ENCODE measurements at places on chromosomes 1 and 21. TPM values are rescaled to one million over a fixed set of nuclear protein-coding genes. Genes with fewer than 3 reads are reported as not detected.
A peak's percentile ranks its signal among the peaks of the same experiment; 100 is the strongest.

DNA sequence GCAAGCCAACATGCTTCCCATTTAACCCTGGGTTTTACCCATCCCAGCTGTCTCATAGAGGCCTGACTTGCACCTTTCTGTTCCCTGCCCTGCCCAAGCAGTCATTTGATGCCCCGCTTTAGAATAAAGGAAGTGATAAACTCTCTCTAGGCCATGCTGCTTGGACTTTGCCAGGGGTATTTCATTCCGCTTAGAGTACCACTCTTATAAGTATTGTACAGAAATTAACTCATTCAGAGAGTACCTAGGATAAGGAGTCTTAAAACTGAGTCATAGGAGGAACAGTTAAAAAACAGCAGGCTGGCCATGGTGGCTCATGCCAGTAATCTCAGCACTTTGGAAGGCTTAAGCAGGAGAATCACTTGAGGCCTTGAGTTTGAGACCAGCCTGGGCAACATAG is 21.0 kb upstream of the LYST start:
- no peak overlapping the region for H3K27ac ChIP-seq
- H3K27me3 ChIP-seq = no peaks in the 10 kb centered on the region
- no peak for DNase-seq
- no peaks in the 10 kb centered on the region for H3K4me1 ChIP-seq
- no peaks in the 10 kb centered on the region for H3K36me3 ChIP-seq

DNA sequence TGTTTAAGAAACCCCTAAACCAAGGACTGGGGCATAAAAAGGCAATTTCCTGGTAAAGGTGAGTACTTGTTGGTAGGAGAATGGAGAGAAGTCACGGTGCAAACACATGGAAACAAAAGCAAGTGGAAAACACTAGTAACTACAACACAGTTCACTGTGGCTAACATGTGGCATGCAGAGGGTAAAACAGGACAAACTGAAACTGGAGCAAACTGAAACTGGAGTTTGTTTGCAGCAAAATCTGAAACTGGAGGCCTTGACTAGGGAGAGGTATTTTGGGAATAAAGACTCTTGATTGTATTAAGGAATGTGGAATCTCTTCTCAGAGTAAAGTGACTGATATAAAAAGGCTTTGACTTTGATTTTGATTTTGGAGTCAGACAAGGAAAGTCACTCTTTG is 376.3 kb upstream of the PRMT6 start:
- no peak overlapping the region for H3K27ac ChIP-seq
- no peaks in the 10 kb centered on the region for H3K36me3 ChIP-seq
- H3K4me3 ChIP-seq = no peak overlapping the region

Gene TNFRSF8
- 3.2 TPM for total RNA-seq

DNA sequence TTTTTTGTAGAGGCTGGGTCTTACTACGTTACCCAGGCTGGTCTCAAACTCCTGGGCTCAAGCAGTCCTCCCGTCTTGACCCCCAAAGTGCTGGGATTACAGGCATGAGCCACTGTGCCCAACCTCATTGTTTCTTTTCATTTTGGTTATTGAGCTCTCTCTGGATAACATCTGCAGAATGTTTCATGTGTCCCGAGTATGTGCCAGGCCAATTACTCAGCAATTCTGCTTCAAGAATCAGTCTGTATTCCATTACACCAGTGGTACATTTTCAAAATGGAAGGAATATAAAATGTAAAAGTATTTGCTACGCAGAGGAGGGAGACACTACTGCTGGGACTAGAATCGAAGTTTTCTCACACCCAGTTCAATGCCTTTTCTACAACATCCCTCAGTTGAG is 1.7 kb upstream of the ELOA start:
- H3K27ac ChIP-seq = no peak overlapping the region
- H3K27me3 ChIP-seq = no peaks in the 10 kb centered on the region
- H3K4me1 ChIP-seq = no peaks in the 10 kb centered on the region
- no peak for DNase-seq

Gene MTARC1
- 33.7 TPM for total RNA-seq

- H3K27ac ChIP-seq = no peak overlapping the region
- H3K36me3 ChIP-seq = no peaks in the 10 kb centered on the region
- peak overlapping the region; percentile 87 for H3K4me3 ChIP-seq
- H3K4me1 ChIP-seq = 0 out of 2 replicates have a peak, but pooled peaks cover 4% of the 10 kb centered on the region
- DNase-seq = no peak
Measured at GRCh38 chr1:167714098-167714438, 7.7 kb upstream of the MPZL1 start.

- H3K4me1 ChIP-seq = peaks cover 3% of the 10 kb centered on the region
- H3K36me3 ChIP-seq = peaks cover 10% of the 10 kb centered on the region
- peak overlapping the region; percentile 31 for H3K4me3 ChIP-seq
- H3K27me3 ChIP-seq = no peaks in the 10 kb centered on the region
- peak; percentile 45 for DNase-seq
Measured at GRCh38 chr1:244460197-244460596, 876 bp upstream of the CATSPERE start.

- H3K27ac ChIP-seq = no peak overlapping the region
- no peaks in the 10 kb centered on the region for H3K36me3 ChIP-seq
- no peaks in the 10 kb centered on the region for H3K4me1 ChIP-seq
- no peak overlapping the region for H3K4me3 ChIP-seq
Measured at GRCh38 chr1:221795380-221795779, 53.5 kb upstream of the DUSP10 start.

Gene DMBX1
- 2.3 TPM for total RNA-seq

Gene CD247
- total RNA-seq = 1.2 TPM

Data from H9 (cell line).